Glomerular endothelial cell (primary cell): ENCODE measurements at places on chromosomes 13 and 19. TPM values are rescaled to one million over a fixed set of nuclear protein-coding genes. Genes with fewer than 3 reads are reported as not detected.

- DNase-seq = no peak
Measured at GRCh38 chr19:48135411-48135810, 24.8 kb upstream of the PLA2G4C start.

Gene ACTMAP
- total RNA-seq = 5.7 and 6.7 TPM in 2 replicates

GRCh38 chr13:23626700-23627099, 56.5 kb downstream of the TNFRSF19 start:
- no peak for DNase-seq

- no peak for DNase-seq
Measured at GRCh38 chr19:3881272-3882040, 971 bp downstream of the ATCAY start.

- DNase-seq = no peak
Measured at GRCh38 chr13:83878691-83879430, 3.4 kb downstream of the SLITRK1 start.

- no peak for DNase-seq
Measured at GRCh38 chr13:26497968-26498511, 59.4 kb upstream of the WASF3 start.
